Stimulated activated CD4-positive, alpha-beta T cell treated with anti-CD3 and anti-CD28 coated beads, Interleukin-2, amount 100 ng/mL, for 48 hours (primary cell): ENCODE measurements at places on chromosomes 13 and 19.

GRCh38 chr13:105541565-105541964 is 993.9 kb downstream of the EFNB2 start:
- no peak for DNase-seq

DNA sequence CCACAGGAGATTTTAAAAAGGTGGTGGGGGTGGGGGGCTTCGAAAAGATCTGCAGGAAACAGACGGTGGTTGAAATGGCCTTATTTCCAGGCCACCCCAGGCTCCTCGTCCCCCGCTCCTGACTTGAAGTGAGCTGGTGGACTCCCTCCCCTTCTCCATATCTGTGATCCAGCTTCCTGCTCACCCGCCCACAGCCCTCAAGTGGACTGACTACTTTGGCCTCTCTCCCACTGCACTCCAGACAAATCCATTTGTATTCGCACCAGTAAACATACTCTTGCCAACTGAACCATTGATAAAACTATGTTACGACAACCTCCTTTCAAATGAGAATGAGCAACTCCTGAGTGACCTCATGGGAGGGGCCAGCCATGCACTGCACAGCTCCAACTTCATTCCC is 259.5 kb downstream of the COL4A1 start:
- no peak for DNase-seq

DNA sequence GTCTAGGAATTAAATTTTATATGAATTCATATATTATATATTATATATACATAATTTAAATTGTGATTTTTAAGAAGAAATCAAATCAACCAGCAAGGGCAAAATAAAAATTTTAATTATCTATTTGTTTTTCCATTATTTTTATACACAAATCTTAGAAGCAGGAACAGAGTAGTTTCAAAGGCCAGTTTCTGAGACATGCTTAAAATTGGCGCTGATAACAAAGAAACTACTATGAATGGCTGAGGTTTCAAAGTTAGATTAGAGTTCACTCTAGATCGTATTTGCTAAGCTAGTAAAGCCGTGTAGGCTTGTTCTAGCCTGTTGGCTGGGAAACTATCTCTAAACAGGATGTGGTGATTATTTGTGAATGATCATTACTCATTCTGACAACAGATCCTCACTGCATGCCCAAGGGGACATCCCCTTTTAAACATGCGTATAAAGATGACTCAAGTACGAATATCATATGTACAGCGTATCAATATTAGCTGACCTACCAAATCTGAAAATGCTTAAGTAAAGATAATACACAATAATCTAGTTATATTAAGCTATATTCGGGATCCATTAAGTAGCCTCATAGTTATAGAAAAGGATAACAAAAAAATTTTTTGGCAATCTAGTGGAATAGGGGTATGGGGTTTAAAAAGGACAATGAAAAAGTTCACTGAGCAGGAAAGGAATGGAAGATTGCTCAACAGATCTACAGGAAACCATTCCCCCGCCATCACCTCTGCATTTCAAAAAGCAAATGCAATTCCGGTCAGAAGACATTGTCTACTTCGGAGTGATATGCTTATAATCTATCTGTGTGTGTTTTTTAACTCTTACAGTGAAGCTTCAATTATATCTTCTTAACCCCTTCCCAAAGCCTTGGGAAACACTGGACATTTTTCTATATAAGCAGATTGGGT is 150.1 kb downstream of the SHISA2 start:
- no peak for DNase-seq

- DNase-seq: no peak
These were observed 208.3 kb upstream of the NBEA start for GRCh38 chr13:34733721-34734120.

DNA sequence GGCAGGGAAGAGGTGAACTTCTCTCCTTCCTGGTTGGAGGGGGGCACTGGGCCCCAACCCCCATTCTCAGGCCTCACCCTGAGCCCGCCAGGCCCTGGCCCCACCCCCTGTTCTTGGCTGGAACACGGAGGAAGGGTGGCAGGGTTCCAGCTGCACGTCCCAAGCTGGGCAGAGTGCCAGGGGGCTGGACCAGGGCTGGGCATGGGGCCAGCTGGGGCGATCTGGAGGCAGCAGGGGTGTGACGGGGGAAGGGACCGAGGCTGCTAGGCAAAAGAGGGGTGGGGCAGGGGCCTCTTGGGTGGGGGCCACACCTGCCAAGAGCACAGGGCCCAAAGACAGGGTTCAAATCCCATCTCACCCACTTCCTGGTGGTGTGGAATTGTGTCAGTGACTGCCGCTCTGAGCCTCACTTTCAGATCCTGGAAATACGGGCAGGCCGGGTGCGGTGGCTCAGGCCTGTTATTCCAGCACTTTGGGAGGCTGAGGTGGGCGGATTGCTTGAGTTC is 2.2 kb downstream of the HIF3A start:
- DNase-seq: no peak

DNA sequence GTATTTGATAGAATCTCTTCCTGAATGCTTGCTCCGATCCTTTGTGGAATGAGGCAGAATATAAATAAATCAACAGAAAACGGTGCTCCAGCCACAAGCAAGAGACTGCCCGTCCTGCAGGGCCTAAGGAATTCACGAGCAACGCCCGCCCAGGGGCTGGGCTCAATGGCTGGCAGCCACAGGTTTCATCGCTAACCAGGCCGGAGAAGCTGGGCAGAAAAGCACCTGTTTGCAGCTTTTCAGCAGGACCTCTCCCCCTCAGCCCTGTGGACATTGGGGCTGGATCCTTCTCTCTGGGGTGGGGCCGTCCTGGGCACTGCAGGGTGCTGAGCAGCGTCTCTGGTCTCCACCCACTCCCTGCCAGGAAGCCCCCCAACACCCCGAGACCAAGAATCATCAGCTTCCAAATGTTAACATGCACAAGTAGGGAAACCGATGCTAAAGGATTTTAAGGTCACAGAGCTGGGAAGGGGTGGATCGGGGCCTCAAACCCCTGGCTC is 102.5 kb downstream of the GADD45B start:
- no peak for DNase-seq

DNA sequence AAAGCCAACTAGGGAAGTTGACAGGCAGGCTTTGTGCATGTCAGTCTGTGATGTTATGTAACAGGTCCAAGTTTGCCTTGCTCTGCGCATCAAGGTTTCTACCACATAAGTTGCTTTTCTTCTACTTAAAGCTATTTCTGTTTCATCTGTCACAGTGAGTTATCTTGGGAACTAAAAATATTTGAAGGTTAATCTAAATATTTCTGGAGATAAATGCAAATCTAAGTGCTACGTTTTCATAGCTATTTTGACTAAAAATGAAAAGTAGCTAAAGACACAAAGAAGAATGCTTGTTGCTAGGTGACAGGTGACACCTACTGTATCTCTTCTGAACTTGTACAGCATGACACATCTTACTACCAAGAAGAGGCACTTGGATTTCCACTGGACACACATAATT is 135.6 kb downstream of the KLF12 start:
- no peak for DNase-seq

- DNase-seq: no peak
These were observed 431.4 kb downstream of the FGF9 start for GRCh38 chr13:22102271-22102670.

DNA sequence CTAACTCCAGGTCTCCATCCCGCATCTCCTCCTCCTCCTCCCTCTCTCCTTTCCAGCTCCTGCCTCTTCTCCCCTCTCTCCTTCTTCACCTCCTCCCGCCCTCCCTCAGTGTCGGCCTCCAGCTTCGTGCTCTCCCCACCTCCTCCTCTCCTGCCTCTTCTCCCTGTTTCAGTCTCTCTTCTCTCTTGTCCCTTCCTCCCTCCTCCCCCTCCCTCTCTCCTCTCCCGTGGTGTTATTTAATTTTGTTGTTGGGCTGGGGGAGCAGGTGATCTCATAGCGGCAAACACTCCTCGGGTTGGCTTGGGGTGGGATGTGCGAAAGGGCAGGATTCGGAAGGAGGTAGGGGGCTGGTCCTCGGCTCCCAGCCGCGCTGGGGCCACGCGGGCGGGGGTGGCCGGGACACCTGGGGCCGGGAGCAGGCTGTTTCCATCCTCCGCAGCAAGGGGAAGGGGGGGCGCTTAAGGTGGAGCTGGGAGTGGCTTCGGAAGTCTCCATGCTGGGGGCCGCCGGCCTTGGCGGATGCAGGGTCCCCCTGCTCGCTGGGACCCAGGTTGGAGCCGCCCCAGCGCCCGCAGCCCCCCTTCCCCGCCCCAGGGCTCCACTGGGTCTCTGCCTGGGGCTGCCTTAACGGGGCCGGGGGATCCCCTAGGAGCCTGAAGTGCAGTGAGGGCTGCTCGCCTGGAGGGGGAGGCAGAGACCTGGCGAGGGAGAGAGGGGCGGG is at the start of gene CA11:
TSS of gene CA11 (minus strand) at position 187 of the 721 bp plus-strand sequence. CDS start 555 bp downstream, outside the sequence.
- peak; percentile 86 for DNase-seq

DNA sequence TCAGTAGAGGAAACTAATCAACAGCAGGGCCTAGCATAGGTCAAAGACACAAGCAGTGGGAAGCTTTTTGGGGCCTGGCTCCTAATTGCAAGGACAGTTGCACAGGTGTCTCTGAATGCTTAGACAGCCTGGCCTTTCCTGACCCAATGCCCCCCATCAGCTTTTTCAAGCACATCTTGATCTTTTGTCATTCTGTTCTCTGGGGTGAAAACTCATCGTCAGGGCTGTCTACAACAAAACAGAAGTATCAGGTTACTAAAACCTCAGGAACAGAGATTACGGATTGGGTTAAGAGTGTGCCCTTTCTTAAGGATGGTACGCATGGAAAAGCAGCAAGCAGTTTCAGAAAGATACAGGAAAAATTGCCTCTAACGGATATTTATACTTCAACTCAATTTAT is 8.3 kb upstream of the ZNF254 start:
- DNase-seq: no peak

GRCh38 chr13:112052213-112052612 is 14.7 kb upstream of the SOX1 start:
- DNase-seq: no peak

- DNase-seq: no peak
These were observed 132.9 kb downstream of the PAN3 start for GRCh38 chr13:28271056-28271840.

GRCh38 chr19:17869114-17869608 is 2.6 kb upstream of the SLC5A5 start:
- no peak for DNase-seq

DNA sequence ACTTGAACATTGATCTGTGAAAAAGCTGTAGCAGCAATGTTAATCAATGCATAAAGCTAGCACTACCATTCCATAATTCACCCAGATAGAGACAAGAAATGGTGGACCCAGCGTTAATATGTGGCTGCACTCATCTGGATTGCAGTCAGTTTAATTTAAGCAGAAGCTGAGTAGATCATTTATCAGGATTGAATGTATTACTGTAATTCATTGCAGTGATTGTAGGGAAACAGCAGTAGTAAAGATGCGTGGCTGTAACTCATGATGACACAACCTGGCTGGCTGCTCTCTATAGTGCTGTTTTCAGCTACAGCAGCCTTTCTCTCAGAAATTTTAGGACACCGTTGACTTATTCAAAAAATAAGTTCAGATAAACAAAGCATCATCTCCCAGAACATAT is 499.5 kb upstream of the SLITRK6 start:
- no peak for DNase-seq

DNA sequence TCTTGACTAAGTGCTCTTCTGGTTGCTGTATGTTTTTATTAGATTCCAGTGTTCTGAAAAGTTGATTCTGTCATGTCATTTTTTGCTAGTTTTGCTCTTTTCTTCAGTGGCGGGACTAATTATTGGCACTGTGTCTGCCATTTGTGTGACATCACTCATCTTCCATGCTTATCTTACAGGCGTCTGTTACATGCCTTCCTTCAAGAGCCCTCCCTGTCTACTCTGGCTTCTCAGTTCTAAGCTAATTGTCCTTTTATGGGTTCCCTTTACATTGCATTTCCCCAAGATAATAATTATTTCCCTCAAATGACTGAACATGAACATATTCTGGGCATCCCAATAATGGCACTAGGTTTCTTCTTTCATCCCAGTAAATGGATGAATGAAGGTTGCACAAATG is 459.1 kb downstream of the DCT start:
- DNase-seq: no peak

GRCh38 chr13:31395090-31395489 is 195.3 kb downstream of the B3GLCT start:
- no peak for DNase-seq

- no peak for DNase-seq
These were observed 37.7 kb downstream of the SLC6A16 start for GRCh38 chr19:49287141-49287770.

GRCh38 chr19:30631033-30631370 is 258.8 kb downstream of the ZNF536 start:
- no peak for DNase-seq

GRCh38 chr13:77423296-77423695 is 96.4 kb upstream of the MYCBP2 start:
- DNase-seq: no peak

GRCh38 chr19:33780251-33780650 is 16.4 kb upstream of the KCTD15 start:
- no peak for DNase-seq

DNA sequence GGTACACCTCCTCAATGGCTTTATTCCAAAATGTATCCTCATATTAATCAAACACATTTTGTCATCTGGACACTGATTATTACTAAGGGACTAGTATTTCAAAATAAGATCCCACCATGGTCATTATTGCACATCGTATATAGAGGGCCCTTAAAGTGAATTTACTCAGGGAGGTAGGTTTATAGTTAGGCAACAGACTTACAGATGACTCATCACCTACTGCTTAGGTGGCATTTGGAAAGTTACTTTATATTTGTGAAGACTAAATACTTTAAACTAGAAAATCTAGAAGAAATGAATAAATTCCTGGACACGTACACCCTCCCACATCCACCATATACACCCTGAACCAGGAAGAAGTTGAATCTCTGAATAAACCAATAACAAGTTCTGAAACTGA is 353.0 kb downstream of the KCTD12 start:
- no peak for DNase-seq

GRCh38 chr13:50448535-50448998 is 394.9 kb downstream of the DLEU7 start:
- no peak for DNase-seq

DNA sequence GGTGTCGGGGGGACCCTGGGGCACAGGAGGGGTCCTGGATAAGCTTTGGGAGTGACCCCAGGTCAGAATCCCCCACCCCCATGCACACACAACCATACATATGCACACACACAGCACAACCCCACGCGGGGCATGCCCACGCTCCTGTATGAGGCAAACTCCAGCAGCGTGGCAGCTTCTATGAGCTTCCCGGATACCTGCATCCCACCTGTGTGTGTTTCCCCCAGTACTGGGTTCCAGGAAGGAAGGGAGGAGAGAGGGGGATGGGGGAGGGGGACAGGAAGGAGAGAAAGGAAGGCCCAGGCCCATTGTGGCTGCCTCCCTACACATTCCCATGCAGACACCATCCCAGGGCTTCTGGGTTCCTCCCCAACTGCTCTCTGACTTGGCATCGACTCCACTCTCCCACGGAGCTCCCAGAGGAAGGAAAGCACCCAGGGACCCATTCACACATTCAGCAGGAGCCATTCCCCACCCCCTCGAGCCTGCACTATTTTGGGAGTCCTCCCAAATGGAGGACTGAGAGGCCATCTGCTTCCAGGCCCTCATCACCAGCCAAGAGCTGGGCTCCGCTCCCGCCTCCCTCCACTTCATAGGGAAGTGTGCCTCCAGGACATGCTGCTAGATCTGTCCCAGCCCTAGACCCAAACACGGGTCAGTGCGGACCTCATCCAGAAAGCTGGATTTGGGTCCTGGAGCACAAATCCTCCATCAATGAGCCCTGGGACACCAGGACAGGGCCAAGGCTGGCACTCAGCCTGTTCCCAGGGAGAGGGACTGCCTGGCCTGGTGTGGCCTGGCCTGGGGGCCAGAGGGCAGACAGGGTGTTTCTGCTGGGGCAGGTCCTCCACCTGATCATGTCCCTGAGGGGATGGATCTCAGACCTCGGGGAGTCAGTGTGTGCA is 13.2 kb downstream of the PRR36 start:
- no peak for DNase-seq
